ENCODE measurements at places on chromosomes 6 and 20.

DNA sequence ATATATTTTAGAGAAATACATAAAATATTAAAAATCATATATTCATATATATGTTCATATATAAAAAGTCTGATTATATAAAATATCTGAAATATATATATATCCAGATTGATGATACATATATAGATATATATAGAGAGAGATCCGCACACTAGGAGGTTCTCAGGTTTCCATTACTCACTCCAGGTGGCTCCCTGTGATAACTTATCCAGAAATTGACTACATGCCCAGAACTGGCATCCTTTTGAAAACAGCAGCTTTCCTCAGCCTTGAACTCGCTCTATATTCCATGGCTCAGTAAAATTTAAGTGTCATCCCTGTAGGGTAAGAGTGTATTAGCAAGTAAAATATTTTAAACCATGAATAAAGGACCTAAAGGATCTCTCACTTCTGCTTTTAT lies 206.8 kb downstream of the TINAG start:
- no peak for DNase-seq

DNA sequence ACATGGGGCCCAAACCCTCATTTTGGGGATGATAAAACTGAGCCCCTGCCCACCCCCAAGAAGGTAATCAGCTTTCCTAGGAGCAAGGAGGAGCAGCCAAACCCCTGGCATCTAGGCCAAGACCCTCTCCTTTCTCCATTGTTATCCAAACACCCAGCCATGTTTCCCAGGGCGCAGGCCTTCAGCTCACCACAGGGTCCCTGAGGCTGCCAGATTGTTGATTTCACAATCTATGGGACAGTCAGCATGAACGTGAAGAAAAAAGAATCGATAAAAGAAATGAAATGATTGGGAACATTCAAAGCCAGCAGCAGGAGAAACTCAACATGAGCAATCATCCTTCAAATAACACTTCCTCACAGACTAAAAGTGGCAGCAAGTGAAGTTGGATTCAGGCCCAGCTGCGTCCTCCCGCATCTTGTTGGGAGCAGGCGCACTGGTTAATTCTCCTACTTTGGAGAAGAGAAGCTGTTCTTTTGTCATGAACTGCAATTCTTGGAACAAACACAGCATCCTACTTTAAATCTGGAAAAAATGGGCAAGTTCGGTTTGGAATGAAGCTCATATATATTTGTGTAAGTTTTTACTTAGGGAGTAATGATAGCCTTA lies 241.8 kb upstream of the PRDM1 start:
- no peak for DNase-seq

DNA sequence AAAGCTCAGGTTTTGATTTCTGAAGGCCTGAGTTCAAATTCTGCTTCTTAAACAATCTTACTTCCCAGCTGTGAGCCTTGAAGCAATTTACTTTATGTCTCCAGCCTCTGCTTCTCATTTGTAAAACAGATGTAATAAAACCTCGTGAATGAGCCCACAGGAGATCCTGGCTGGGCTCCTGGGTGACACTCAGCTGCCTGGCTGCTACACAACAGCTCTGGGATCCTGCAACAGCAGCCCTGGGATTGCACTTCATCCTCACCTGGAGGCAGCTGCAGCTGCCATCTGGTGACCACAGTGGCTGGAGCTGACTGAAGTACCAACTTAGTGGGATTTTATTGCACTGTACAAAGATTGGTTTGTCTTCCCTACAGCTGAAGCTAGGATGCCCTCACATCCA lies 98.6 kb downstream of the NDUFAF5 start:
- DNase-seq = peak; percentile 3

DNA sequence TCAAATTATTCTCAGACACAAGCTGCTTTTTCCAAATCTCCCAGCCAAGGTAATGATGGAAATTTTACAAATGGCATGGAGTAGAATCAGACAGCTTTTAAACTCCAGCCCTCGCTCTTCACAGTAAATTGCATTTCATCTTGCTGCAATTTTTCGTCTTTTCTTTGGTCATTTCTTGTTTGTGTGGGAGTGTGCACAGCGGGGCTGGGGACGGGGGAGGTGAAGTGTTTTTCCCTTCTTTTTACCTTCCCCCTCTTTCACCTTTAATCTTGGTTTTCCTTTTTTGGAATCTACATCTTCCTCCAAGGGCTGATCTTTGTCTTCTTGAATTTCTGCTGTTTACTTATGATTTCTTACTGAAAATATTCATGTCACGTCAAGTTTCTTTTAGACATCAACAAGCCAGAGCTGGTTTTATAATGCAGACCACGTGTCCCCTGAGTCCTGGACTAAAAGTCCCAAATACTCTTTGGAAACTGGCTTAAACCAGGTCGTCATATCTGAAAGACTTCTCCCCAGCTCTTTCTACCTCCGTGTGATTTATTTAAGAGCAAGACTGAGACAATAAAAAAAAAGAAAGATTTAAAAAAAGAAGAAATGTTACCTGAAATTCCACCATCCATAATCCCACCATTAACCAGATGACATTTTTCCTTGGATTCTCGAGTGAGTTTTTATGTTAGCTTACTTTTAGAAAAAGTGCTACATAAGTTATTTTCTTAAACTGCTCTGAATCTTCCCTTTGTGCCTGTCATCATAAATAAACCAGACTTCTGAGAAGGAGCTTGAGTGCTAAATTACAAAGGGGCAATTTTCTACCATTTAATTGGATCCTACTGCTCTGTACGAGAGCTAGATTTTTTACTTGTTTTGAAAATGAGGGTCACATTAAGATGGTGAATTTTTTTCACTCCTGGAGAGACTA lies 52.0 kb downstream of the MAP3K5 start:
- no peak for DNase-seq

- no peak for DNase-seq
These were observed 100.1 kb downstream of the TNFRSF21 start for GRCh38 chr6:47209632-47210031.

DNA sequence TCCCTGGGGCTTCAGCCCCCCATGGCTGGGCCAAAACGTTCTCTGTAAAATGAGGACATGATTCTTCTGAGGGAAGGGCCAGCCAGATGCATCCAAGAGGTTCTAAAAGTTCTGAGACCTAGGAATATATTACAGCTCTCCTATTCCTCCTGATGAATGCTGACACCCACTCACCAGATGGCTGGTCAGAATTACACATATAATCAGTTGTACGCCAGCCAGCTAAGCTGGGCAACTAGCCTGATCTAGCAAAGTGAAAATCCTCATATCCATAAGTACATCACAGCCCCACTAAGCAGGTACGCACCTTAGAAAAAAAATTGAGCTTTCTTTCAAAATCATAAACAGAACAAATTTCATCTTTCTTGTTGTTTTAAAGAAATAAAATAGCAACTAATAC lies 34.8 kb downstream of the C6orf118 start:
- no peak for DNase-seq

DNA sequence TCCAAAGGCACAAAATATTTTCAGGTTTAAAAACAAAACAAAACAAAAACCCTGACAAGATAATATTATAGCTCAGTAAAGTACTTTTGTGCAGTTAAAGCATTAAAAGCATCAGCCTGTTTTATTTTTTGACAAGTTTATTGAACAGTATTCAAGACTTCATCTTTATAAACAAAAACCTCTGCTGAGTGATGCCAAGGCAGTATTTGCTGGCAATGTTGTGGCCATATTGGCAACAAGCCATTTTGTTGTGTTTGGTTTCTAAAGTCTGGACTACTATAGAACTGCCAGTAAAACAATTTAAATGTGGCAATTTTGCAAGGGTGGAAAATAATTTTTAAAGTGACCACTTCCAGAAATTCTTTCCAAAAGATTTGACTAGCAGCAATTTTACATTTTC lies 15.9 kb downstream of the CPNE1 start:
- DNase-seq = no peak

GRCh38 chr6:22670605-22671004 lies 101.2 kb downstream of the HDGFL1 start:
- DNase-seq = no peak

DNA sequence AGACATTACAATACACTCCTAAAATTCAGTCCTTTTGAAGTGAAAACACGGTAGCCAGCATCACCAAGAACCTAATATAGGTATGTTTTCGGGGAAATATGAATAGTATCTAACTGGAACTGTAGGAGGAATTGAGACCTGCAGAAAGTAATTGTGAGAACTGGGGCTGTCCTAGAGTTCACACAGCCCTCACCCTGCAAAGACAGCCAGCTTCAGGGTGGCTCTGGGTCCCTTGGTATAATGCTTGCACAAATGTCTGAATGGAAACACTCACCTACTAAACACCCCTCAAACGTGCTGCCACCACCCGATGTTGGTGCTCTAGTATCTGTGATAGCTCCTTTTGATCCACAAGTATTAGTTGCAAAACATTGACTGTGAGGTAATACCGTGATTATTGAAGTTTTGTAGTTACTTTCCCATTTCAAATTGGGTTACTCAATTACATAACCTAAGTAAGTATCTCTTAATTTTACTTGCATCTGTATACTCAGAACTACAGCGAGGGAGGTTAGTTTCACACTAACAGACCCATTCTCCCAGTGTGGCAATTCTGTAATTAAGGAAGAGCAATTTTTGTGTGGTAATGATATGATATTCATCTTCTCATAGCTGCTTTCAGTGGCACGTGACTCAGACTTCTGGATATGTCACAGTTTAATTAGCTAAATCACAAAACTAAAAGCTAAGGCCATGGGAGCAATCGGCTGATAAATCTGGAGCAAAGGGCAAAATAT lies 129.5 kb downstream of the INSM1 start:
- DNase-seq = no peak

DNA sequence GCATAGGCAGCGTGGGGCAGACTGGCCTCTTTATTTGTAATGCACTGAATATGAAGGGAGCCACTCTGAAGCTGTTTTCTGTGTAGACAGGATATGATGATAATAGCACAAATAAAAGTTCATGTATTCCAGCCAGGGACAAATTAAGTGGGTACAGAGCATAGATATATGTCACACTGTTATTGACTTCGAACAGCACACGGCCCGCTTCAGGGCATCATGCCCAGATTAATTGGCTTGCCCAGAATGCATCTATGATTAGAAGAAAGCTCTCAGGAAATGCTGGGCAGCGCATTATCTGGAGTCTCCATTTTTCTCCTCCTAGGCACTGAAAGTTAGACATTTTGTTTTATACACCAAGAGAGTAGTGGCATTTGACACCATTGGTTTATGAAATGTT lies 26.3 kb upstream of the SASH1 start:
- DNase-seq = peak; percentile 73

DNA sequence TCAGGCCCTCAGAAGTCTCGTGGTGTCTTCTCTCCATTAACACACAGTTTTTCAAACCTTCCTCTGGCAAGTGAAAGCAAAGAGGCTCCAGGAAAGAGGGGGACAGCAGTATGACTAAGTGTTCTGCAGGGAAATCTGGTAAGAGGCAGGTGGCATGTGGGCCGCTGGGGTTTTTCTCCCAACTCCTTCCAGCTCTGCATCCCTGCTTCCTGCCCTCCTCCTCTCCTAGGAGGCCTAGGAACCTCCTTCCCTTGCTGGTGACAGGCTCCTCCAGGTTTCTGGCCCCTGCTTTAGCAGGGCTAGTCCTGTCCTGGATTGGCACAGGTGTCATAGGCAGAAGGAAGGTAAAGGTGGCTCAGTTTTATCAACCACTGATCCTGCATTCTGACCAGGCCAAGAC lies 7.6 kb upstream of the ITCH start:
- DNase-seq = no peak

GRCh38 chr6:6752129-6752528 lies 163.6 kb downstream of the LY86 start:
- no peak for DNase-seq

DNA sequence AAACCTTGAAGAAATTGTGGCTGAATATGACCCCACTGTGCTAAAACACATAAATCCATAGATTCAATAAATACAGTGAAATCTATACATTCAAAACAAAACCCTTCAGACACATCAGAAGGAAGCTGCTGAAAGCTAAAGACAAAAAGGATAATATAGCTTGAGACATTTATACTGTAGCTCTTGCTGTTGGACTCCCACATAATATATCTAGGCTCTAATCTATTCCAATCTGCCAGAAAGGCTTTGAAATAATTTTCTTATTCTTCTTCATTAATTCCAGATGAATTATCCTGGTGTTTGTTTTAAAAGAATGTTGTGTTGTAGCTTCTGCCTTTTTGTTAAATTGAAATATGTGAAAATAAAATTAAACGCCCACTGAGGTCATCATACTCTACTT lies 454.0 kb downstream of the EYS start:
- no peak for DNase-seq

GRCh38 chr6:167851370-167851952 lies 24.8 kb downstream of the AFDN start:
- no peak for DNase-seq

DNA sequence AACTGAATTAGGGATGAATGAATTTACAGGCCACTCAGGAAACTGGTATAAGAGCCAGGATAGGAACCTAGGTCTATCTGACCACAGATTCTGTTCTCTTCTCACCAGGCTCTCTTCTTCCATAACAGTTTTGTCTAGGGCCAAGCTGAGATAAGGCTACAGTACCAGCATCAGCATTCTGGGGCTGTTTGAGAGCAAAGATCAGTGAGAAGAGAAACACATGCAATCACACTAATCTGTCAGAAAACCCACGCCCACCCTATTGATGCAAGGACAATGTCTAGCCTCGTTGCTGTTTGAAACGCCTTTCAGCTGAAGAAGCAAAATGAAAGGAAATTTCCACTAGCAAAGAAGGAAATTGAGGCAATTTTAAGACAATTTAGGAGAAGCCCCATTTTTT lies 137.7 kb downstream of the LCA5 start:
- DNase-seq = no peak

DNA sequence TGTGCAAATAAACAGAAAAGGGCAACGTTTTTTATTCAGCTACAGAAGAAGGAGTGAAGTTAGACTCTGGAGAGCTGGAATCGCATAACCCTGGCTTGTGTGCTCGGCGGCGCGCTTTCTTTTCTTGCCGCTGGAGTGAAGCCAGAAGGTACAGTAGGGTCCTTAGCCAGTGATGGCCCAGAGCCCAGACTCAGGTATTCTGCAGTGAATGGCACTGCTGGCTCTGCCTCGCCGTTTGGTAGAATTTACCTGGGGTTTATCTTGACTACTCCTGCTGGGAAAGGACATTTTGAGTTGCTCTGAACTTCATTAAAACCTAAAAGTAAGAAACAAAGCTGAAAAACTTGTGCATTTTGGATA lies 56.9 kb upstream of the TIAM2 start:
- no peak for DNase-seq

GRCh38 chr6:15357782-15358181 lies 111.9 kb downstream of the JARID2 start:
- no peak for DNase-seq
